Ovary (tissue), 10 donors: ENCODE measurements at places on chromosomes 1 and 21.

DNA sequence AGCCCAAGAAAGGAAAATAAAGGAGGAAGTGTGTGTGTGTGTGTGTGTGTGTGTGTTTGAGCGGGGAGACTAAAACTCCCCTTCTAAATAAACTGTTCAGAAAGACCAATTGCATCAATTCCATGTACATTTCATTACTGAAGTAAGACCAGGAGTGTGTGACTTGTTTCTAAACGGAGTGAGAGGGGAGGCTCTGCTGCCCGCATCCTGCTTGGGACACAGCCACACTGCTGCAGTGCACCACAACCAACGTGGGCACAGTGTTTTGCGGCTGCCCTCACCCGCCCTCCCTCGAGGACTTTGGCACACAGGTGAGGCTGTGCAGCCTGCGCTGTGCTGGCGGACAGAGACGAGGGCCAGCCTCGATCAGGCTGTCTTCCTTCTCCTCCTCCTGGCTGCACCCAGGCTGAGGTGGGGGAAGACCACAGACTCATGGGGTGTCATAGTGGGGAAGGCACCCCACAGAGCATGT lies 31.0 kb upstream of the H6PD start:
- no peak for DNase-seq

DNA sequence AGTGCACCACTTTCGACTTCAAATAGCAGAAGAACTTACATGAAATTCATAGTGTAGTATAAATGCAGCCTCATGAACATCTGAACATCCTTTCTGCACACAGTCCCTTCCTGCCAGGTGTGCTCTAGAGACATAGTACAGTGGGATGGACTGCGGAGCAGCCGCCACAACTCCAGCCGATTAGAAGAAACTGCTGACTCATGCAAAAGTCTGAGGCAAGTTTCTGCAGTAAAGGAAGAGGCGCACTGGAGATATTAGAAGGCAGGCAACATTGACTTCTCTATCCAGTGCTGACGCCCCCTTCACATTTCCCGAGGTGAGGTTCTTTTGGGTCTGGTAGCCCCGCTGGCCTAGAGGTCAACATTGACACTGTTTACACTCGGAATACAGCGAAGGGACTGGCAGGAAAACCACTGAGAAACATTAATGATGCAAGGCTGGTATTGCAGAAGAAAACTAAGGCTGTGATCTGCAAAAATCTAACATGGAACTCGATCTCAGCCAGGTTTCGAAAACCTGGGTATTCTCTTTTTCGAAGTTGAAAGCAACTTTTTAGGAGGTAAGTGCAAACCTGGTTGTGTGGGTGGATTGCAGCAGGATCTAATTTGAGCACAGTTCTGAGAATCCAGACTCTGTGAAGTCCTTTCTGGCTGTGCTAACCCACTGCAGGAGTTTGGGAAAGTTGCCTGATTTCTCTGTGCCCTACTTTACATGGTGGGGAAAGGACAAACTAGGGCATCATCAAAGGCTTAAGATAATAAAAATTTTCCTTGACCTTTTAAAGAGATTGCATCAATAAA lies 90.7 kb downstream of the CDC7 start:
- no peak for DNase-seq

- DNase-seq: no peak
Observed at GRCh38 chr1:33927721-33928120, 63.8 kb downstream of the HMGB4 start.

- DNase-seq: no peak
Observed at GRCh38 chr1:69645477-69645876, 77.8 kb downstream of the LRRC7 start.

DNA sequence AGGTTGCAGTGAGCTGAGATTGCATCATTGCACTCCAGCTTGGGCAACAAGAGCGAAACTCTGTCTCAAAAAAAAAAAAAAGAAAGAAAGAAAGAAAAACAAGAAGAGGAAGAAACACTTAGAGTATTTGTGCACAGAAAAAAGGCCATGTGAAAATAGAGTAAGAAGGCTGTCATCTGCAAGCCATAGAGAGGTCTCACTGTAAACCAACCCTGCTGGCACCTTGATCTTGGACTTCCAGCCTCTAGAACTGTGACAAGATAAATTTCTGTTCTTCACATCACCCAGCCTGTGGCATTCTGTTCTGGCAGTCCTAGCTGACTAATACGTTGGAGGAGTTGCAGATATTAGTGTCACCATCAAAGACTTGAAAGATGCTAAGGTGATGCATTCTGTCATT lies 12.1 kb upstream of the ZDHHC18 start:
- DNase-seq: no peak

DNA sequence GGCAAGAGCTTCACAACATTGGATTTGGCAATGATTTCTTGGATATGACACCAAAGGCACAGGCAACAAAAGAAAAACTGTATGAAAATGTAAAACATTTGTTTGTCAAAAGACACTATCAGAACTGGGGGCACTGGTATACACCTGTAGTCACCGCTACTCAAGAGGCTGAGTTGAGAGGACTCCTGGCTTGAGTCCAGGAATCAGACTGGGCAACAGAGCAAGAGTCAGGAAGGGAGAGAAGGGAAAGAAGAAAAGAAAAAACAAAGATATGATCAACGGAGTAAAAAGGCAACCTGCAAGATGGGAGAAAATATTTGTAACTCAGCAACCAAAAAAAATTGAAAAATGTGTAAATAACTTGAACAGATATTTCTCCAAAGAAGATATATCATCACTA lies 6.0 kb upstream of the TUT4 start:
- no peak for DNase-seq

DNA sequence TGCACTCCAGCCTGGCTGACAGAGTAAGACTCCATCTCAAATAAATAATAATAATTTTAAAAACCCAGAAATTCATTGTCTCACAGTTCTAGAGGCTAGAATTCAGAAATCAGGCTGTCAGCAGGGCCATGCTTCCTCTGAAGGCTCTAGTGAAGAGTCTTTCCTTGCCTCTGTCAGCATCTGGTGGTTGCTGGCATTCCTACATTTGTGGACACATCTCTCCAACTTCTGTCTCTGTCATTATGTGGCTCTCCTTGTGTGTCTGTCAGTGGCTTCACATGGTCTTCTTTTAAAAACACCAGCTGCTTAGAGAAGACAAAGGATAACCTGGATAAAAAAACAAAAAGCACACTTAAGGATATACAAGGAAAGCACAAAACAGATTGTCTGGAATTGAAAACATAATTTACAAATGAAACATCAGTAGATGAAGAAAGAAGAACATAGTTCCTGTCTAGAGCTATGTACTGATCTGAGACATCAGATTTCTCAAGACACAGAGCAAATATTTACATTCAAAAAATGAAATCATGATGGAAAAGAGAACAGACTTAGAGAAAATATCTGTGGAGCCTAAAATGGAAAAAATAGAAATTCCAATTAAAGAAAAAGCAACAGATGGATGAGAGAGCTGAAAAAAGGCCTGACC lies 32.7 kb upstream of the ASB17 start:
- DNase-seq: no peak

DNA sequence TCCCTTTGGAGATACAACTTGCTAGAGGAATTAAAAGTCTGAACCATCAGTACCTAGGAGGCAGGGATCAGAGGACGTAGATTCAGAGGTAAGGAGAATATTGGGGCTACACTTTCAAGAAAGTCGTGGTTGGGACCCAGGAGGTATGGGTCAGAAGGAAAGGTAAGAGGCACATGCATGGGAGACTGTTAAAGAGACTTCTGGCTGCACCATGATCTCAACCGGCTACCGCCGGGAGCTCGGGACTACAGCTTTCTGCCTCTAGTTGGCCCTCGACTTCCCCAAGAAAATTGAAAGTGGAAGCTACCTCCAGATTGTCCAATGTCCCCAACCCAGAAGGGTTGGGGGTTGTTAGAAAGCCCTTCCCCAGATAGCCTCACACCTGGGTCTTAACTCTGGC lies 355.7 kb upstream of the TMPRSS15 start:
- no peak for DNase-seq

DNA sequence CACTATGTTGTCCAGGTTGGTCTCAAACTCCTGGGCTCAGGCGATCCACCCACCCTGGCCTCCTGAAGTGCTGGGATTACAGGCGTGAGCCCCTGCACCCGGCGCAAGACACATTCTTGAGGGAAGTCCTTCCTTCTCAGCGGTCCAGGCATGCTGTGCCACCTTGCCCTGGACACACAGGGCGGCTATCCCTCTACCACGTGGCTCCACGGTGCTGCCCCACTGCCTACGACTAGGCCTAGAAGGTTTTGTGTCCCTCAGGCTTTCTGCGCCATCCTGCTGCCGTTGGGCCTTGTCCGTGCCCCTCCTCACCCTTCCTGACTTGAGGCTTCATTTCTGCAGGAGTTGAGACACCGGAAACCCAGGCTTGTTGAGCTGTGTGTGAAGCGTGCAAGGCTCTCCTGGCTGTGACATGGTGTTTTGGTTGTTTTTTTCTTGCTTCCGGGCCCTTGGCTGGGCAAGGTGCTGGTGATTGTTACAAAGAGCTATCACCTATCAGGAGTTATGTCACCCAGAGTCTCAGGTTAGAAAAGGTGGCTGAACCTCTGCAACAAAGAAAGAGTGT lies 13.9 kb downstream of the C1orf174 start:
- DNase-seq: no peak

DNA sequence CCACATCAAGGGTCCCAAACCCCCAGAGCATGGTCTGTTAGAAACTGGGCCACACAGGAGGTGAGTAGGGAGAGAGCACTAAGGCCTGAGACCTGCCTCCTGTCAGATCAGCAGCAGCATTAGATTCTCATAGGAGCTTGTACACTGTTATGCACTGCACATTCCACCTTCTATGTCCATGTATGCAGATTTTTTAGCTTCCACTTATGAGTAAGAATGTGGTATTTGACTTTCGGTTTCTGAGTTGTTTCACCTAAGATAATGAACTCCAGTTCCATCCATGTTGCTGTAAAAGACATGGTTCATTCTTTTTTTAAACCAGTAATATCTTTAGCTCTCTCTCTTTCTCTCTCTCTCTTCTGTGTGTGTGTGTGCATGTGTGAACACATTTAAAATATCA lies 663 bp upstream of the GBP6 start:
- no peak for DNase-seq

DNA sequence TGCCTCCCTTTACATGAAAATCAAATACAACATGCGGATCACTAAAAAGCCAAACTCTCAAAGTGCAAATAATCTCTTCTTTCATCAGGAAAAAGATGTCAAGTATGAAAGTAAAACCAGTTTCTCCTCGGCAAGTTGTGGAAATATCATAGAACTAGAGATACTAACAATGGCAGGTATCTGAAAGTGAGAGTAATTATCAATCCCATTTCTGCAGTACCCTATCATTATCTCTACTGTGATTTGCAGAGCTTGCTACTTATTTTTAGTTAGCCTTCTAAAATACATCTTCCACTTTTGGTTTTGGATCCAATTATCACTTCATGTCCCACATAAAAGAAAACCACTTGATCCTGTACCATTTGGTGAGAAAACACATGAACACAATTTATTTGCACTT lies 3.0 kb downstream of the TP53BP2 start:
- DNase-seq: no peak

DNA sequence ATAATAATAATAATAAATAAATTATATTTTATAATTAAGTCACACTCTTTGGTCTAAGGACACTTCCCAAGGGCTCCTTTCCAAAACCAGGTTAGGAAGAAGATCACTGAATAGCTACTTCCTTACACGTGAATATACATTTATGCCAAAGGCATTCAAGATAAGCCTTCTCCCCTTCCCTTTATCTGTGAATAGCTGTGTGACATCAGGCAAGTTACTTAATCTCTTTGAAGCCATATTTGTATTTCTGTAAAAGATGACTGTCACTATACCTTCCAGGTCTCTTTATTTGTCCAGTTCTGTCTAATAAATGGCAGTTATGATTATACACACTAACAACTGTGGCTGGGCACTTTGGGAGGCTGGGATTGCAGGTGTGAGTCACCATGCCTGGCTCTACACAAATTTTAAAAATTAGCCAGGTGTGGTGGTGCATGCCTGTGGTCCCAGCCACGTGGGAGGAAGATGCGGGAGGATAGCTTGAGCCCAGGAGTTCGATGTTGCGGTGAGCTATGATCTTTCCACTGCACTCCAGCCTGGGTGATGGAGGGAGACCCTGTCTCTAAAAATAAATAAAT lies 5.5 kb upstream of the RNF11 start:
- DNase-seq: no peak

GRCh38 chr1:93416183-93416582 lies 31.7 kb upstream of the FNBP1L start:
- no peak for DNase-seq

DNA sequence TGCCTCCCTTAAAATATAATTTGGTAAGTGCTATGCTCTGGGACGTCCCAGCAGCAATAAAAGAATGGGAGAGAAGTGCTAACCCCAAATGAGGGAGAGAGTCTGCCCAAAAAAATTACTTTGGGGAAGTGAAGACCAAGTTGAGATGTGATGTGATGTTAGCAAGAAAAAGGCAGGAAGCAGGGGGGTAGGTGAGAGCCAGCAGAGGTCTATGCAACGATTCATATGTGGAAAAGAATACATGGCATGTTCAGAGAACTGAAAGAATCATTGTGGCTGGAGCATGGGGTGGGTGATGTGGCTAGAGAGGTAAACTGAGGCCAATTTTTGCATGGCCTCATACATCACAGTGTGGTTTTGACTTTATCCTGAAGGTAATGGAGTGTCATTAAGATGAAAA lies 5.6 kb upstream of the CTPS1 start:
- no peak for DNase-seq

DNA sequence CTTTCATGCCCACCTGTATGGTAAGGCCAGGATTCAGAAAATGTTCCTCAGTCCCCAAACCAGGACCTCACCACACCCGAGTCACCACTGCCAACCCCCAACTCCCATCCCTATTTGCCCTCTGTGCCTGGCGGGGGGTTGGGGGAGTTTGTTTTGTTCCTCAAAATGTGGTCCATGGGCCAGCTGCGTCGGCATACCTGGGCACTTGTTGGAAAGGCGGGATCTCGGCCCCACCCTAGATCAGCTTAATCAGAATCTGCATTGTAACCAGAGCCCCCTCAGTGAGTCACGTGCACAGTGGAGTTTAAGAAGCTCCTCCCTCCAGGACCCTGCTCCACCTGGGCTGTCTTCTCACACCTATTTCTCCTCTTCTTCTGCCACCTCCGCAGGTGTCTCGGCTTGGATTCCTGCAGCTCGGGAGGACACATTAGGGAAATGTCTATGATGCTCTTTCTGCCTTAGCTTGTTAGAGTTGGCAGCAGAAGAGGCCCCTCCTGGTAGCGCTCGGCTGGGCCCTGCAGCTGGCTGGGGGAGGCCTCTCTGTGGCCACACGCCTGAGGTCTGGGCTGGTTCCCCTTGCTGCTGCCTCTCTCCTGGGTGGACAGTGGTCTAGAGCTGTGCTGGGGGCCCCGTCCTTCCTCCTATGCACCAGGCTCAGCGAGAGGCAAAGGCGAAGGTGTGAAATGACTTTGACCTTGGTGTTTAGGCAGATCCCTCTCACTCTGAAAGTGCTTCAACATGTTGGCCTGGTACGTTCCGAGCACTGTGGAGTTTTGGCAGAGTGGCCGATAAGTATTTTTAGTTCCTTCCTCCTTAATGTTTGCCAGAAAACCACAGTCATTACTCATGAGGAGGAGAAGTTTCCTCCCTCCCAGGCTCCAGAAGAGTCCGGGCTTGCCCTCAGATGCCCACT lies 41.8 kb upstream of the CAMTA1 start:
- peak; percentile 45 for DNase-seq
